ENCODE measurements at places on chromosomes 6 and 20.
A peak's percentile ranks its signal among the peaks of the same experiment; 100 is the strongest.

- DNase-seq = no peak
These were observed 171.3 kb downstream of the TPBG start for GRCh38 chr6:82534876-82535275.

DNA sequence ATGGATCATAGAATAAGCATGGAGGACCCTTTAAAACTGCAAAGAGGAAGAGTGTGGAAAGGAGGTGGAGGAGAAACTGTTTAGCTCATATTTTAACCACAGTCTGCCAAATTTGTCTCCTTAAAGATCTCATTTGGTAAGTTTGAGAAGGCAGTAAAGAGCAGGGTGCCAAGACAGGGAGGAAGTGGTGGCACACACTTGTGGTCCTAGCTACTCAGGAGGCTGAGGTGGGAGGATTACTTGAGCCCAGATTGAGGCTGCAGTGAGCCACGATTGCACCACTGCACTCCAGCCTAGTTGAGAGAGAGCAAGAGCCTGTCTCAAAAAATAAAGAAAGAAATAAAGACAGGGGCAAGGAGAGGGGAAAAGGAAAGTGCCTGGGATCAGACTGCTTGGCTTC lies 16.8 kb upstream of the DCBLD1 start:
- DNase-seq = no peak

DNA sequence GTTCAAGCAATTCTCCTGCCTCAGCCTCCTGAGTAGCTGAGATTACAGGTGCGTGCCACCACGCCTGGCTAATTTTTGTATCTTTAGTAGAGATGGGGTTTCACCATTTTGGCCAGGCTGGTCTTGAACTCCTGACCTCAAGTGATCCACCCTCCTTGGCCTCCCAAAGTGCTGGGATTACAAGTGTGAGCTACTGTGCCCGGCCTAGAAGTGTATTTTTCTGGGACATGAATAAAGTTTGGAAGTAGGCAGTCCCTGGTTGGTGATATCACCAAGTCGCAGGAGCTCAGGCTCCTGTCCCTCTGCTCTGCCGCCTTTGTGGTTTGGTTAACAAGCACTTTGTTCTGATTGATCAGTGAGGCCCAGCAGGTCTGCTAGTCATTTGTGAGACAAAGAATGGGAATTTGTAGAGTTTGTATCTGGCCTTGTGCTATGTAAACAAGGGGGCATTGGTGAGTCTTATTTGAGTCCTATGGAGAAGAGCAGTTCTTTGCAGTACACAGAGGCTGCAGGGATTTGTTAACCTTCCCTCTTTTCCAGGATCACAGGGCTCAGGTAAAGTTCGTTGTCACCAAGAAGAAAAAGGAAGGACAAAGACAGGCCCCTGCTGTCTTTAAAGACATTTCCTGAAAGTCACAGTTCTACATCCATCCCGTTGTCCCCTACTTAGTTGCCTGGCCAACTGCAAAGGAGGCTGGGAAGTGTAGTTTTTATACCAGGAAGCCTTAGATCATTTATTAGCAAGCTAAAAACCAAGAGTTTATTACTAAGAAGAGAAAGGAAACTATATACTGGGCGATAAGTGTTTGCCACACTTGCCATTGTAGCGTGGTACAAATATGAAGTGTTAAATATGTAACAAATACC lies 13.1 kb downstream of the MTHFD1L start:
- DNase-seq = no peak

DNA sequence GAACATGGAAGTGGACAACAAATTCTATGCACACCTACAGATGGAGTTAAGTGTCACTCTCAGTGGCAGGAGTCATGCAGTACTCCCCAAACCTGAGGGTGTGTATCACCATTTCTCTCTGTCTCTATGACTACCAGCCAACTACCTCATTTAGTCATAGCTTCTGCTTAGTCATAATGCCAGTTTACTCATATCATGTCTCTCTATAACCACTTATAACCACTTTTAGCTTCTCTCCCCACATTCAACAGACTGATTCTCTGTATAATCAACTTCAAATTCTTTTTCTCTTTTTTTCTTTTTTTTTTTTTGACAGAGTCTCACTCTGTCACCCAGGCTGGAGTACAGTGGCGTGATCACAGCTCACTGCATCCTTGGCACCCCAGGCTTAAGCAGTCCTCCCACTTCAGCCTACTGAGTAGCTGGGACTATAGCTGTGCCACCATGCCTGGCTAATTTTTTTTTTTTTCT lies 13.8 kb upstream of the GTF3C6 start:
- DNase-seq = peak; percentile 48

DNA sequence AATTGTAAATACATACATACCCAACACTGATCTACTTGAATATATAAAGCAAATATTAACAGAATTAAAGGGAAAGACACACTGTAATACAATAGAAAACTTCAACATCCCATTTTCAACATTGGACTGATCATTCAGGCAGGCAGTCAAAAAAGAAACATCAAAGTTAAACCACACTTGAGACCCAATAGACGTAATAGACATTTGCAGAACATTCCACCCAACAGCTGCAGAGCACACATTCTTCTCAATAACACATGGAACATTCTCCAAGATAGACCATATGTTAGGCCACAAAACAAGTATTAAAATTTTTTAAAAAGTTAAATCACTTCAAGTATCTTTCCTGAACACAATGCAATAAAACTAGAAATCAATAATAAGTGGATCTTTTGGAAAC lies 698.2 kb downstream of the COL12A1 start:
- no peak for DNase-seq

- no peak for DNase-seq
These were observed 191.3 kb downstream of the OR2B2 start for GRCh38 chr6:27720607-27721580.

DNA sequence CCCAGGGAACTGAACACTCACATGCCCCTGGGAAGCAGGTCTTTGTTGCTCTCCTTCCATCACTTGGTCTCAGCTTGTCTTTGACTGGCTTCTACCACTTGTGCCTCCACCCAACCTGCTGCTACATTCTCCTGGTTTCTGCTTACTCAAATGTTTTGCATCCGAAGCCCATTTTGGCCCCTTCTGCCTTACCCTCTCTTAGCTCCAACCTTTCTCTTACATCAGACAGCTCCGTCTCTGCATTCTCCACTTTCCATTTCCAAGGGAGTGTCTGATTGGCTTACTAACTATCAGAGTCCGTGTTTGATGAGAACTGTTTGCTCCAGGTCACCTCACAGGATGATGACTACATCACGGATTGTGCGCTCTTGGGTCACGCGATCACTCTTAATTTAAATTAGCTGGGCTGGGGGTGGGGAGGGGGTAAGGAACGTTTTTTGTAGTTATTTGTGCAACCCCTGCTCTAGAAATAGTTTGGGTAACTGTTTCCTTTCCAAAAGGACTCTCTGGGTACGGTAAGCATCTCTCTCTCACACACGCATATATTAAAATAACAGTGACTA lies 844 bp upstream of the ABRACL start:
- DNase-seq = peak; percentile 8

DNA sequence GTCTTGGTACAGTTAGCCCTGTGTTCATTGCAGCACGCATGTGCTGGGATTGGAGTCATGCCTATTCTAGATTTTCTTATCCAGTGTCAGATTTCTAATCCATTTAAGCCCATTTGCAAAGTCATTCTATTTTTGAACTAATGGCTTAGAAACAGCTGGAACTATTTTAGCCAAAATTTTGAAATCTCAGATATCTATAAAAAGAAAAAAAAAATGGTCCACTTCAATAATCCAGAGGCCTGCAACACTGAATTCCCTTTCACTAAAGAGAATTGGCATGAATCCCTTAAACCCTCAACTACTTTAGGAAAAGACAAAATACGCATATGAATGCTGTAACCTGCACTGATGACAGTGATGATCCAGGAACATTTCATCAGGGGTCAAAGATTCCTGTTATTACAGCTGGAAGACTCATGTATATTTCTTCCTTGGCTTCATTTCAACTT lies 1.5 kb downstream of the COL21A1 start:
- DNase-seq = no peak

DNA sequence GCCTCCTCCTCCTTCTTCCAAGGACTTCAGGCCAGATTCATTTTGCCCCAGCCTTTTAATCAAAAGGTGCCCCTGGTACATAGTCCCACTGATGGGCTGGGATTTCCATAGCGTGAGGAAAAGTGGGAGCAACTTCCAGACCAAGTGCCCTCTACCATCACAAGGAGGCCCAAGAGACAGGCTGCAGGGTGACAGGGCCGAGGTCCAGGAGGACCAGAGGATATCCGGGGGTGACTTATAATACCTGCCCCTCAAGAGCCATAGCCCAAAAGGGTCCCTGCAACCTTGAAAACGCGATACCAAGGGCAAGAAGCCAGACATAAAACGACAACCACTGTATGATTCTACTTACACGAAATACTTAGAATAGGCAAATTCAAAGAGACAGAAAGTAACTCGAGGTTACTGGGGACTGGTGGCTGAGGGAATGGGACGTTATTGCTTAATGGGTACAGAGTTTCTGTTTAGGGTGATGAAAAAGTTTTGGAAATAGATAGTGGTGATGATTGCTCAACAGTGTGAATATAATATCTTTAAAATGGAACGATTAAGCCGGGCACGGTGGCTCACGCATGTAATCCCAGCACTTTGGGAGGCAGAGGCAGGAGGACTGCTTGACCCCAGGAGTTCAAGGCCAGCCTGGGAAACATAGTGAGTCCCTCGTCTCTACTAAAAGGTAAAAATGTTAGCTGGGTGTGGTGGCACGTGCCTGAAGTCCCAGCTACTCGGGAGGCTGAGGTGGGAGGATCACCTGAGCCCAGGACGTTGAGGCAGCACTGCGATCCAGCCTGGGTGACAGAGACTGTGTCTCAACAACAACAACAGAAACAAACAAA lies 71.9 kb downstream of the NOL4L start:
- no peak for DNase-seq

- DNase-seq = no peak
These were observed 47.5 kb upstream of the NAA20 start for GRCh38 chr20:19969507-19970255.

GRCh38 chr20:49236301-49236700 lies 17.1 kb downstream of the DDX27 start:
- DNase-seq = no peak

DNA sequence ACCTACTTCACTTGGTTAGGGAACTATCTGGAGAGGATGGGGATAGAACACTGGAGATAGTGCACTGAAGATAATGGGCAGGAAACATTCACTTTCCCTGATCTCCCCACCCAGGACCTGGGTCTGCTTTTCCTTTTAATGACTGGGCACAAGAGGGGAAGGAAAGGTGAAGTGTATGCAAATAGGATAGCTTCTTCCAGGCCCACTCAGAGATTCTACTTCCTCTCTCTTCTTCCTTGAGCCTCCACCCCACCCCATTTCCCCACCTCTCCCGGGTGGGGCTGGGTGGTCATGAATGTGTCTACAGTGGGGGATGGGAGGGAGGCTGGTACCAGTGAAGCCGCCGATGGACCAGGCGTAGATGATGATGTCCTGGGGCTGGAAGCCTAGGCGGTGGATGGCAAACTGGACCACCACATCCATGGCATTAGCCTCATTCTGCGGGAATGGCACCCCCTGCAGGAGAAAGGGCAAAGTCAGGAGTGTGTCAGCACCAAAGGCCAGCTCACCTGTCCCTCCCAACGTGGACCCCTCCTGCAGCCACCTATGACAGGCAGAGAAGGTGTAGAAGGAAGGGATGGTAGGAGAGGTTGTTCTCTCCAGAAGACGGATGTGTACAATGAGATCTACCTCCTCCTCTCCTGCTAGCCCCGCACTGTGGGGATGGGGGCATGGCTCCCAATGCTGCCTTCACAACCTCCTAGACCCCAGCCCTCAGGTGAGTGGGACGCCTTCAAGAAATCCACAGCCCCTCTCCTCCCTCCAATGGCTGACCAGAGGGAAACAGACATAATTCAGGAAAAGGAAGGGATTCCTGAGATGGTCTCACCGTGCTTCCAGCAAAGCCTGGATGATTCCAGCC lies 8.6 kb upstream of the LY6G5C start:
- no peak for DNase-seq

- no peak for DNase-seq
These were observed 2.2 kb downstream of the CCN2 start for GRCh38 chr6:131948692-131949619.

DNA sequence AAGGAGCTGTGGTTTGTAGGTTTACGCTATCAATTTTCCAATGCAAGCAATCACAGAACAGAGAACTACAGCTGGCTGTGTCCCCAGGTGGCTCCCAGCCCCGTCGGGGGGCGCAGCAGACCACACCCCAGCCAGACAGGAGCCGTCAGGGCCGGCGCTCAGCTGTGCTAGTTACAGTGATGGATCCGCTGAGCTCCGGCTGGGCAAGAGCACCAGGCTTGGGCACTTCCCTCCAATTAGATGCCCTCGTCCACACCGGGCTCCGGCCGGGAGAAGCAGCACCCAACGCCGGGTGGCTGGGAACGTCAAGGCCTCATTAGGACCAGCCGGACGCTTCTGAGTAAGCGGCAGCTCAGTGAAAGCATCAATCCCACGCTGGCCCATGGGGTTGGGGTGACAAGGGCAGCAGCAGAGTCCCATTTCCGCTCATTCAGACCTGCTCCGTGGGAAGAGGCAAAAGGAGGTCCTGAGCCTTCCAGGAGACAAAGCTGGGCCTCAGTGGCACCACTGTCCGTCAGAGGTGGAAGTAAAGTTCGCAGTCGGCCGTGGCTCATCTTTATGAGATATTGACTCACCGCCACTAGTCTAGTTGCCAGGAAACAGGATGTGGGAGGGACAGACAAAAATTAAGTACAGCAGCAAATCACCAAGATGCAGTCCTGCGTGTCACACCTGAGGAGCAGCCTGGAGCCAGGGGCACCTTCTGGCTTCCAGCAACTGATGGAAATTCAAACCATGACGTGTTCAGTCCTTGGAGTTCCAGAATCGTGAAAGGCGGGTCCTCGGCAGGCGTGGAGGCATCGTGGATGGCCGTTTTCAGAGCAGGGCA lies 164.1 kb downstream of the TAF4 start:
- DNase-seq = no peak

DNA sequence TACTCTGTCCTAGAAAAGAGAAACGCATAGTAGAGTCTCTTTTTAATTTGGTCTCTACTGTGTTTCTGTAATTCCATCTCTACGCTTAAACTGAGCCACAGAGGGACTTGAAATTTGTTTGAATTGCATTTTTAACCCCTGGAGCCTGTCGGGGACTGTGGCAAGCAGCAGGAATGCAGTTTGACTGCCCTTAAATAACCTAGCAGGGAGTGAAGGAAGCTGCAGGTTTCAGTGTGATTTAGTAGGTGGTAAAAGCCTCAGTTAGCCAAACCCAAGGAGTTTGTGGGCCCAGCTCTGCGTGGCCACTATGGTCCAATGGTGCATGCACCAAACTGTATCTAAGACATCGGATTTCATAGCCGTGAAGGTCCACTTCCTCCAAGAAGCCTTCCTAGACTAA lies 70.3 kb upstream of the MC3R start:
- no peak for DNase-seq

- DNase-seq = no peak
These were observed 246.1 kb downstream of the LY86 start for GRCh38 chr6:6834356-6835222.

GRCh38 chr20:53652090-53652858 lies 58.6 kb upstream of the ZNF217 start:
- DNase-seq = no peak

- no peak for DNase-seq
These were observed 128.0 kb downstream of the INSM1 start for GRCh38 chr20:20495729-20496503.

Data from CD4-positive, alpha-beta T cell treated with Interferon gamma for 1 hour (primary cell).